Naive B cell (primary cell): ENCODE measurements at places on chromosomes 11 and 22. TPM values are rescaled to one million over a fixed set of nuclear protein-coding genes. Genes with fewer than 3 reads are reported as not detected.

The RNF141 gene
- 101 TPM for polyA plus RNA-seq

DNA sequence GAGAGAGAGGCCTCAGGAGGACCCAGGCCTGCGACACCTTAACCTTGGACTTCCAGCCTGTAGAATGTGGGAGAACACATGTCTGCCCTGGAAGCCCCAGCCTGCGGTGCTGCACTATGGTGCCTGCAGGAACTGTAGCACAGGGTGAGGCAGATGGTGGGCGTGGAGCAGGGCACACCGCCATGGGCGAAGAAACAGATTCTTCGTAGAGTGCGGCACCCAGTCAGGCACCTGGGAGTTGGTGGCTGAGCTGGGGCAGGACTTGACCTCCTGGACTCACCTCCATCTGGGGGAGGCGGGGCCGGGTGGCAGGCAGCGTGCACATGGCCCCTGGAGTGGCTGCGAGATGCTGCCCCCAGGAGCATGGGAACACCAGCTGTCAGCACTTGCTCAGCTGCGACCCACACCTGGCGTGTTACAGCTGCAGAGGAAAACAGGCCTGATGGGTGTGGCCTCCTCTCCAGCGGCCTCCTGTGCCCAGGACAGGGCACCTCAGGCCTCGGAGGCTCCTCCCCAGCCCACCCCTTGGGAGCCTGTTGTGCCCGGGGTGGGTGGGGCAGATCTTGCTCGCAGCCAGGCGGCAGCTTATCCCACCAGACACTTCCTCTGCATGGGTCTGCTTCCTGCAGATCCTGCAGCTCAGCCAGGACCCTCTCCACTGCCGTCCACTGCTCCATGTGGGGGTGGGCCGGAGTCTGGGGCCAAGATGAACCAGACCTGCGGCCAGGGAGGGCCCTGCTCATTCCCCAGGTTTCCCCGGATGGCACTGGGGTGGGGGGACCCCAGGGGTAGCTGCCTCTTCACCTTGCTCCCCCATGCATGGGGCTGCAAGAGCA lies 80.4 kb downstream of the MYEOV start:
- no peak for DNase-seq

- no peak for DNase-seq
These were observed 67.0 kb downstream of the BCL2L13 start for GRCh38 chr22:17705546-17705945.

DNA sequence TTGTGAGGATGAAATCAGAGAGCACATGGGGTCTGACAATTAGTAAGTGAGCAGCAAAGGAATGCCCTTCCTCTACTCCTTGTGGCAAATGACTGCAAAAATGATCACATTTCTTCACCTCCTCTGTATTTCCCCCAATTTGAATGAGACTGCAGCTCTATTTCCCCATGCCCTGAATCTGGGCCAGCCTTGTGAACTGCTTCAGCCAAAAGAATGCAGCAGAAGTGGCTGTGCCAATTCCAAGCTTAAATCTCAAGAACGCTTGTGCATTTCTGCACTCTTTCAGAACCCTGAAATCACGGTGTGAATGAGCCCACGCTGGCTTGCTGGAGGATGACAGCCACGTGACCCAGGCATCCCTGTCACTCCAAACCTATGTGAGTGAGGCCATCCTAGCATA lies 9.9 kb downstream of the SLC43A3 start:
- no peak for DNase-seq

GRCh38 chr11:117697319-117697718 lies 99.7 kb downstream of the DSCAML1 start:
- no peak for DNase-seq

DNA sequence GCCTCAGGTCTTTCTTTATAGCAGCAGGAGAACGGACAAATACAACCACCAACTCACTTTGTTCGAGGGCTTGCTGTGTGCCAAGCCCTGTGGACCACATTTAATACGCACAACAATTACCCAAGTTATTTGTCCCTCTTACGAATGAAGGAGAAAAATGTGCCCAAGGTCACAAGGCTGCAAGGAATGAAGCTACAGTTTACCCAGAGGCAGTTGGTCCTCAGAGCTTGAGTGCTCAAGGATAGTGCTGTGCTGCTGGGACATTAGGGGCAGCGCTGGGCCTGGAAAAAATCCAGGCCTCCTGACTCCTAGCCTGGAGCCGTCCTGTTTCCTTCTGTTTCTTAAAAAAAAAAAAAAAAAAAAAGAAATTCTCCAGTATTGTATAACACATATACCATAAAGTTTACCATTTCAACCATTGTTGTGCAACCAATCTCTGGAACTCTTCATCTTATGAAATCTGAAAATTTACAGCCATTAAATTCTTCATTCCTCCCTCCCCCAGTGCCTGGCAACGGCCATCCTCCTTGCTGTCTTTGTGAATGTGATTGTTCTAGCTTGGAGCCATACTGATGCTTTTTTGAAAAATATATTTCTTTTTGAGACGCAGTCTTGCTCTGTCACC lies 1.0 kb upstream of the C11orf86 start:
- DNase-seq: no peak

DNA sequence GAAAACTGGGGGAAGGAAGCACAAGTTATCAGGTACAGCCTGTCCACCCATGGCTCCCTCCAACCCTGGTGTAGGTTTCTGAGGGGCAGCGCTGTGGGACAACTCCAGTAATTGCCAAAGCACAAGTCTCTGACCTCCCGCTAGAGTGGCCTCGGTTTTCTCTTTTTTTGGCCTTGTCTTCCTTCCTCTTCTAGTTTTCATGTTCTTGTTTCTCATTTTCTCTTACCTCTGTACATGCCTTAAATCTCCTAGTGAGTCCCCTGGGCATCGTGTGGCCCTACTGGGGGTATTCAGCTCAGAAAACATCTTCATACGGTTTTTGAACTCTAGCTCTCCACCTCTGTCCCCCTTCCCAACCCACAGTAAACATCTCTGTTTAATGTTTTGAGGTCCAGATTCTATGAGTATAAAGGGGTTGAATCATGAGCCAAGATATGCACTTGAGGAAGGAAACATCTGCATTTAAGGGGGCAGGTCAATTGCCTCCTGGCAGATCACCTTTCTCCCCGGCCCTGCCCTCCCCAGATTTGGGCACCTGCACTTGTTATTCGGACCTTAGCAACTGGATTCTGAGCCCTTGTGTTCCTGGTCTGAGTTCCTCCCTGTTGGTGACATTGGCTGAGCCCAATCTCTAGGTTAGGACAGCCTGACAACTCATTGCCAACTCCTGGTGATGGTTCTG lies 8.4 kb upstream of the LMO2 start:
- no peak for DNase-seq

GRCh38 chr11:122632181-122632824 lies 23.2 kb upstream of the UBASH3B start:
- DNase-seq: no peak
